ENCODE measurements at places on chromosomes 3 and 15.

GRCh38 chr3:26099692-26100091 is 309.8 kb downstream of the OXSM start:
- DNase-seq, result no peak

- DNase-seq, result no peak
Measured at GRCh38 chr3:180321534-180321933, 280.4 kb upstream of the TTC14 start.

DNA sequence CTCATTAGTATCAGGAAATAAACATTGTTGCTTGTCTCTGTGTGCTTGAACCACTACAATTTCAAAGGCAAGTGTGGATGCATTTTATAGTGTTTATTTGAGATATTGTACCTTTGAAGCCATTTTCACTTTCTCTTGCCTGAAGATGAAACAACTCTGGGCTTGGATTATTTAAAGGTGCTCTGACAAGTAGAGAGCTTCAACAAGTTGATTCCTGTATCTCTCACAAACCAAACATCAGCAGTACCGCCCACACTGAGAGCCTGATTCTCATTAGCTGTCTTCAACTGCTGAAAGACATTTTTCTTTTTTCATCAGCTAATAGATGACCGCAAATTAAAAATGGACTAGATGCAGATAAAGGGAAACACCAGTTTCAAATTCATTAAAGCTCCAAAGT is 806 bp upstream of the CERS3 start:
- no peak for DNase-seq

DNA sequence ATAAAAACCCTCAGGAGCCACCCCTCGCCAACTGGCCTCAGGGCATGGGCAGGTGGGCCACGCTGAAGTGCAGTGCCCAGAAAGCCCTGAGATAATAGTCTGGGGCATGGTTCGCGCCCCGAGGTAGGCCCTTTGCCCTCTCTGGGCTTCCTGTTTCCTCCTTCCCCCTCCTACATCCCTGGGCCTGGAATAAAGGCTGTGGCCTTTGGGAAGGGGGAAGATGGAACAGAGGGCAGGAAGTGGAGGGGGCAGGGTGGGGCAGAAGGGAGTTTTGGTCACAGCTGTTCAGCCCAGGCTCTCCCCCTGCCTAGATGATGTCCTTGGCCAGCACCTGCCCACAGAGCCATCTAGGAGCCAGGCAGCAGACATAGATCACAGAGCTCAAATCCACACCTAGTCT is 11.3 kb downstream of the CSRNP1 start:
- no peak for DNase-seq

GRCh38 chr3:61889259-61889658 is 327.9 kb downstream of the PTPRG start:
- DNase-seq, result no peak

DNA sequence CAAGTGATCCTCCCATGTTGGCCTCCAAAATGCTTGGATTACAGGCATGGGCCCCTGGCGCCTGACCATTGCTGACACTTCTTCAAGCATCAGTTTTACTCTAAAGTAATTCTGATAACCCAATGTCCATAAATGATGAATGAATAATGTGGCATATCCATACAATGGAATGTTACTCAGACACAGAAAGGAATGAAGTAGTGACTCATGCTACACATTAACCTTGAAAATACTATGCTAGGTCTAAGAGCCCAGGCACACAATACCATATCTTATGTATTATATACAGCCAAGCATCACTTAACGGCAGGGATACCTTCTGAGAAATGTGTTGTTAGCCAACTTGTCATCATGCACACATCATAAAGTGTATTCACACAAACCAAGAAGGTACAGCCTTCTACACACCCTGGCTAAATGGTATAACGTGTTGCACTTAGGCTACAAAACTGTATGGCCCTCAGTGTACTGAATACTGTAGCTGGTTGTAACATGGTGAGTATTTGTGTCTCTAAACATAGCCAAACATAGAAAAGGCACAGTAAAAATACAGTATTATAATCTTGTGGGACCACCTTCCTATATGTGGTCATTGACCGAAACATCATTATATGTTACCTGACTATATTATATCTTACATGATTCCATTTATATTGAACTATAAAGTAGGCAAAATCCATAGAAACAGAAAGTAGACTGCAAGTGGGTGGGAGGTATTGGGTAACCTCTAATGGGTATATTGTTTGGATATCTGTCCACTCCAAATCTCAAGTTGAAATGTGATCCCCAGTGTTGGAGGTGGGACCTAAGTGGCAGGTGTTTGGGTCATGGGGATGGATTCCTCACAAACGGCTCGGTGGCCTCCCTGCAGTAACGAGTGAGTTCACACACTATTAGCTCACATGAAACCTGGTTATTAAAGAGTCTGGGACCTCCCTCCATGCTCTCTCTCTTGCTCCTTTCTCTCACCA is 31.4 kb downstream of the MKRN2 start:
- DNase-seq, result peak; percentile 66

- no peak for DNase-seq
Measured at GRCh38 chr3:94965867-94966475, 903.1 kb downstream of the NSUN3 start.

DNA sequence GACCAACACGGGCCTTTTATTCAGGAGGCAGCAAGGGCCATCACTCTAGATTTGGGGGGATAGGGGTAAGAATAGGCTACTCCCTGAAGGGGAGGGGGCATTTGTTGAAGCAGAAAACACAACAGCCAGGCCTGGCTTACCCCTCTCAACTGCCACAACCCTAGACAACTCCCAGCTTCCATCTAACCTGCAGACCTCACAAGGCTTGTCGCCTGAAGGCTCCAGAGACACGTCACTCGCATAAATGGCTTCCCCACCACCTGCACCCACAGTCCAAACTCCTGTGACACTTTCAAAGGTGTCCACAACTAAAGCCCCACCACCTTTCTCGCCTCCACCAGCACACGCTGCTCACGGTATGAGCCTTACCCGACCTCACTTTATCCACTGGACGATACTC is 14.9 kb downstream of the POLG start:
- no peak for DNase-seq

DNA sequence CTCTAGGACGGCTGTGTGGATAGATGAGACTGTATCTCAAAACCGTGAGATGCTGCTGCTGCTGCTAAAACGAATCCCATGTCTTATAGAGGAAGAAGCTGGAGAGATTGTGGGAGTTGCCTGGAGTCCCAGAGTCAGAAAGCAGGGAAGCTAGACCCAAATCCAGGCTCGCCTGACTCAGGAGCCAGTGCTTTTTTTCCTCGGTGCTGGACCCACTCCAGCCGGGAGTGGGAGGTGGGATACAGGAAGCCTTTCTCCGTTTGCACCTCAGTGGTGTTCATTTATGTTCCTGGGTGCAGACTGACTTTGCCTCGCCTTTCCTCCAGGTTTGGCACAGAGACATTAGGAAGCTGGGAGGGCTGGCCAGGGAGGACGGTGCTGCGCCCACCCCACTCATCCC is 150.9 kb upstream of the LINGO1 start:
- no peak for DNase-seq

- DNase-seq, result no peak
Measured at GRCh38 chr15:47136236-47136635, 581.1 kb upstream of the SEMA6D start.

- DNase-seq, result peak; percentile 93
Measured at GRCh38 chr15:73941044-73941443, 14.8 kb downstream of the LOXL1 start.

DNA sequence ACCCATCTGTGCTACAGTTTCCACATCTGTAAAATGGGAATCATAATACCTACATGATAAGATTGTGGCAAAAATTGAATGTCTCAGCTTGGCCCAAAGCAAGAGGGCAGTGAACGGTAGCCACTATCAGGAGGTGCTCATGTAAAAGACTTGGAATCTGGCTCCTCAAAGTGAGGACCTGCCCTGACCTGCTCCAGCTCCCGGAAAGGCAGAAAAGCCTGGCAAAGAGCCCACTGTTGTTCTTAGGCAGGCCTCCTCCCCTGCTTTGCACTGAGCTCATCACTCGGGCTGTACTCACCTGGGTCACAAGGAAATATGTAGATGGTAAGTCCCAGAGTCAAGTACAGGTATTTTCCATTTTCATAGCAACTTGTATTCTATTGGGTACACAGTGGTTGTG is 250.7 kb upstream of the TBL1XR1 start:
- DNase-seq, result no peak

- peak; percentile 42 for DNase-seq
Measured at GRCh38 chr3:178971614-178972013, 100.0 kb downstream of the ZMAT3 start.

DNA sequence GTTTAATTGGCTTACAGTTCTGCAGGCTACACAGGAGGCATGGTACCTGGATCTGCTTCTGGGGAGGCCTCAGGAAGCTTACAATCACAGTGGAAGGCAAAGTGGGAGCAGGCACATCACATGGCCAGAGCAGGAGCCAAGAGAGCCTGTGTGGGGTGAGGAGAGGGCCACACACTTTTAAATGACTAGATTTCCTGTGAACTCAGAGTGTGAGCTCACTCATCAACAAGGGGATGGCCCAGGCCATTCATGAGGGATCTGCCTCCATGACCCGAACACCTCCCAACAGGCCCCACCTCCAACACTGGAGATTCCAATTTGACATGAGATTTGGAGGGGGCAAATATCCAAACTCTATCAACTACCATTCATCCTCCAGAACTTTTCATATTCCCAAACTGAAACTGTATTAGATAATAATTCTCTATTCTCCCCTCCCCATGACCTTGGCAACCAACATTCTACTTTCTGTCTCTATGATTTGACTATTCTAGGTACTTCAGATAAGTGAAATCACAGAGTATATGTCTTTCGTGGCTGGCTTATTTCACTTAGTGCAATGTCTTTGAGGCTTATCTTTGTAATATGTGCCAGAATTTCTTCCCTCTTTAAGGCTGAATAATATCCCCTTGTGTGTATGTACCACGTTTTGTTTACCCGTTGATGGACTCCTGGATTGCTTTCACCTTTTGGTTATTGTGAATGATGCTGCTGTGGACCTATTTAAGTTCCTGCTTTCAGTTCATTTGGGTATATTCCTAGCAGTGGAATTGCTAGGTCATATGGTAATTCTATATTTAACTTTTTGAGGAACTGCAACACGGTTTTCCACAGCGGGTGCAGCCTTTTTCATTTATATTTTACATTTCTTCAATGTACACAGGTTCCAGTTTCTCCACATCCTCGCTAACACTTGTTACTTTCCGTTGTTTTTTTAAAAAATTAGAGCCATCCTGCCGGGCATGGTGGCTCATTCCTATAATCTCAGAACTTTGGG is 43.8 kb downstream of the TKT start:
- no peak for DNase-seq

GRCh38 chr3:155572085-155572484 is 172.8 kb downstream of the PLCH1 start:
- DNase-seq, result peak; percentile 51

GRCh38 chr3:176120507-176120906 is 1076.8 kb downstream of the TBL1XR1 start:
- no peak for DNase-seq

DNA sequence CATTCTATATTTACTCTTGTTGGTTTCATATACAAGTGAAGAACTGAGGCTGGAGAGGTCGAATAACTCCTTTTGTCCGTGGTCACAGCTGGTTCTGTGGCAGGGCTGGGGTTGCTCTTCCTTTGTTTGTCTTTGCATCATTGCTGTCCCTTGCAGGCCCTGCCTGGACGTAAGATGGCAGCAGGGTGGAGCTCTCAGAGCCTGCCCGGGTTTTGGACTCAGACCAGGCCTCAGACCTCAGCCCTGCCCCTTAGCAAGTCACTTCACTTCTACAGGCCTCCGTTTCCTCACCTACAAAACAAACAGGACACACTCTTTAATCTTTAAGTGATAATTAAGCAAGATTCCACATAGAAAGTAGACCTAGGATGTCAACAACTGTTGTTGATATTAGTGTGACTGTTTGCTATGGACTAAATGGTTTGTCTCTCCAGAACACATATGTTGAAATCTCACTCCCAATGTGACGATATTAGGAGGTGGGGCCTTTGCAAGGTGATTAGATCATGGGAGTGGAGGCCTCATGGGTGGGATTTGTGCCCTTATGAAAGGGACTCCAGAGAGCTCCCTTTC is 65.6 kb upstream of the PLXNA1 start:
- DNase-seq, result no peak

GRCh38 chr3:133746712-133747066 is 496 bp downstream of the TF start:
- DNase-seq, result no peak

DNA sequence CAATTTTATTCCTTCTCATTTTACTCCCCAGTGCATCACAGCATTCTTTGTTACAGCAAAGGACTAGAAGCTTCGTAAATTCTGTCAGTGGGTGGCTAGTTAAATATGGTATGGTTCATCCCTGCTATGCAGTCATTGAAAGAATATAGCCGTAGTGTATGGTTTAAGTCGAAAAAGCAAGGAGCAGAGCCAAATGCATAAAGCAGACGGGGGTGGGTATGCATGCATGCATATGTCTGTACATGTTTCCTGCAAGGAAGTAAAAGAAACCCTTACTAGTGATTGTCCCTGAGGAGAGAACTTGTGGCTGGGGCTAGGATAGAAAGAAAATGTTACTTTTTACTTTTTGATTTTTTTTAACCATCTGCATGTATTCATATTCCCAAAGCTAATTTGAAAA is 19.9 kb downstream of the RBP2 start:
- no peak for DNase-seq

DNA sequence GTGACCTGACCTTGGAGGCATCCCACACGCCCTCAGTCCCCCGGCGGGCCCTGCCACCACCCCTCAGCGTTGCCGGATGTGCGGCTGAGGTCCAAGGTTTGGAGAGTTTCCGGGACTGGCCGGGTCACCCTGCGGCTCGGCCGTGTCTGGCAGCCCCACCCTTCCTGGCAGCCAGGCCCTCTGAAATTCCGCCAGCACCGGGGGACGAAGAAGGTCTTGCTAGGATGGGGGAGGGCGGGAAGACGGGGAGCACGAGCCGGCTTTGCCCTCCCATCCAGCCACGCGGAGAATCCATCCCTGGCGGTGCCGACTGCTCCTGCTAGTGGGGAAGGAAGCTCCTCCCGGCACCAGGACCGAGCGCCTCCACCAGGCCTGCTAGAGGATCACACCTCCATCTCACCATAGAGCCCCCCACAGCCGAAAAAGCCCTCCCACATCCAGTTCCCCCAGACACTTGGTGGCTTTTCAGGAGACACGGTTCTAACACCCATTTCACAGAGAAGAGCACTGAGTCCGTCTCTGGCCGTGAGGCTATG is 81.5 kb downstream of the CPN2 start:
- no peak for DNase-seq

- DNase-seq, result no peak
Measured at GRCh38 chr3:50591196-50591741, 20.3 kb downstream of the CISH start.

DNA sequence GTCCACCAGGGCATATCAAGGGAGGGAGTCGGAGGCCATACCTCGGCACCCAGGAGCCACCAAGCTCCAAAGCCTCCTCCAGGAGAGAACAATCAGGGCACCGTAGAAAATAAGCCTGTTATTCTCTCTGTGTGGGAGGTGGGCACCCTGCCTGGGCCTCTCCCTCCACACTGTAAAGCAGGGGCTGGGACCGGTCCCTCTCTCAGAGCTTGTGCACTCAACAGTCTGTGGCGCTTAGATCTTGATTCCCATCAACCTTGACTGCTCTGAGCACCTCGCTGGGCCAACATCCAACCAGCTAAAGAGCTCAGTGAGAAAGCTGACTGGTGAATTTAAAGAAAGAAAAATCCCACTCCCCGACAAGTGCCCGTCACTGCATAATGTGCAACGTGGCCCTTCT is 53.0 kb downstream of the PCSK6 start:
- no peak for DNase-seq

GRCh38 chr3:14403619-14404155 is 1.3 kb downstream of the SLC6A6 start:
- no peak for DNase-seq

- DNase-seq, result no peak
Measured at GRCh38 chr15:47206358-47206978, 510.8 kb upstream of the SEMA6D start.

All from foreskin fibroblast (primary cell).